ENCODE measurements at places on chromosomes 7 and 10. TPM values are rescaled to one million over a fixed set of nuclear protein-coding genes. Genes with fewer than 3 reads are reported as not detected.

Gene TMEM213
- total RNA-seq = not detected

Gene IL15RA
- total RNA-seq = 9.9 TPM

Gene PDE6C
- not detected for total RNA-seq

Gene GARIN1A
- 0.59 TPM for total RNA-seq

Gene LIPJ
- 0.73 TPM for total RNA-seq

Gene ERVW-1
- total RNA-seq = not detected

Gene ETV1
- 20.2 TPM for total RNA-seq

Data from subcutaneous preadipocyte (primary cell).